ENCODE measurements at places on chromosomes 12 and 14. TPM values are rescaled to one million over a fixed set of nuclear protein-coding genes. Genes with fewer than 3 reads are reported as not detected.

- DNase-seq, result no peak
Observed at GRCh38 chr14:59679872-59680271, 103.3 kb upstream of the CCDC175 start.

DNA sequence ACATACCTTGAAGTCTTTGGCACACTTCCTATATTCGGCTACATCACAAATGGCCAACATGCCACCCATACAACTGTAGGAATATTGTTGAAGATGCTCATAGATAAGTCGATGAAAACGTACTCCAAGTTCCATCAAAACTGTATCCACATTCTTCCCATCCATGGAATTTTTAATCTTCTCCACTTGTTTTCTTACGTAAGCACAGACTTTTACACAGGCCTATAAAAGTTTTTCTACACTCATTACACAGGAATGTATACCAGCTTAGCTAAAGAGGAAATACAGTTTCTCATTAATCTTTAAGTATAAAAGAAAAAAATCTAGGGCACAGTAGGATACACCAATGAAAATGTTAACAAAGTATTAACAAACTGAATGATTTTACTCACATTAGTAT, 59.1 kb downstream of the EXOC5 start:
- no peak for DNase-seq

GRCh38 chr12:89162589-89163261, 189.6 kb downstream of the DUSP6 start:
- no peak for DNase-seq

GRCh38 chr14:105426416-105427130, 6.9 kb downstream of the MTA1 start:
- DNase-seq, result no peak

DNA sequence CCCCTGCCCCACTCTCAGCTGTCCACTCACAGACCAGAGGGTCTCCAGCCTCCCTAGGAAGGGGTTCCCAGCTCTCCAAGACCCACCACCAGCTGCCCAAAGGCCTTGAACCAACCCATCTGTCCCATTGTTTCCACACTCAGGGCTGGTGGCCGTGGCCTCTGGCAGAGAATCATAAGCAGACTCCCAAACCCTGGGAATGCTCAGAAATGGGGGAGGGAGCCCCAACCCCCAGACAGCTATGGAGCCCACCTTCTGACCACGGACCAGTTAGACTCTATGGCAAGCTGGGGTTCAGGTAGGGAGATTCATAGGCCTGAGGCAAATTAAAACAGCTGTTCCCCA, 280.0 kb downstream of the DPF3 start:
- DNase-seq, result no peak

- no peak for DNase-seq
Observed at GRCh38 chr12:12548713-12549112, 13.9 kb downstream of the DUSP16 start.

GRCh38 chr14:90400904-90401561, 4.2 kb downstream of the CALM1 start:
- no peak for DNase-seq

- peak; percentile 55 for DNase-seq
Observed at GRCh38 chr14:104437703-104438102, 141.9 kb upstream of the C14orf180 start.

DNA sequence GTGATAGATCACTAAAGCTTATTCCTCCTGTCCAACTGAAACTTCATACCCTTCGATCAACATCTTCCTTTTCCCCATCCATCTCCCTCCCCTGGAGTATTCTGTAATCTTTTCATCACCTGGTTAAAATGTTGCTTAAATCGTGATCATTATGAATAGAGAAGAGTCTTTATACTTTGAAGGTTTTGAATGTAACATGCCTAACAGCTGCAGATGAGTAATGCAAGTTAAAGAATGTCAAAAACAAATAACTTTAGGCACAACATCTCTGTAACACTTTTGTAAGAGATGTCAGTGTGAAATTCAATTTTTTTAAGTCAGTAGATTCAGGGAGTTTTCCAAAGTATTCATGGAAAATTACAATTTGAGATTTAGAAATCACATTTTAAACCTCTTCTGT, 25.0 kb downstream of the RXYLT1 start:
- DNase-seq, result no peak

- no peak for DNase-seq
Observed at GRCh38 chr12:7075518-7075917, 15.0 kb downstream of the C1S start.

- no peak for DNase-seq
Observed at GRCh38 chr14:52923902-52924575, 26.8 kb downstream of the FERMT2 start.

GRCh38 chr14:67537736-67538135, 4.6 kb downstream of the PLEKHH1 start:
- no peak for DNase-seq

- DNase-seq, result no peak
Observed at GRCh38 chr12:109877504-109878246, 2.7 kb downstream of the GLTP start.

DNA sequence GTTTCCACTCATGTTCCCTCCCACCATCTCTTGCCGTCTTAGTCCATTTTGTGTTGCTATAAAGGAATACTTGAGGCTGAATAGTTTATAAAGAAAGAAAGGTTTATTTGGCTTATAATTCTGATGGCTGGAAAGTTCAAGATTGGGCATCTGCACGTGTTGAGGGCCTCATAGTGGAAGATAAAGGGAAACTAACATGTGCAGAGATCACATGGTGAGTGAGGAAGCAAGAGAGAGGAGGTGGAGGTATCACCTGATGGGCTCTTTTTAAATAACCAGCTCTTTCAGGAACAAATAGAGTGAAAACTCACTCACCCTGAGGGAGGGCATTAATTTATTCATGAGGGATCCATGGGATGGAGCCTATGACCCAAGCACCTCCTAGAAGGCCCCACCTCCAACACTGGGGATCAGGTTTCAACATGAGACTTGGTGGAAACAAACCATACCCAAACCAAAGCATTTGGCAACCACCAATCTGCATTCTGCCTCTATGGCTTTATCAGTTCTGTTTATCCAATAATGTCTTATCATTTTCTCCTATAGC, 29.5 kb downstream of the MYO1H start:
- DNase-seq, result no peak

DNA sequence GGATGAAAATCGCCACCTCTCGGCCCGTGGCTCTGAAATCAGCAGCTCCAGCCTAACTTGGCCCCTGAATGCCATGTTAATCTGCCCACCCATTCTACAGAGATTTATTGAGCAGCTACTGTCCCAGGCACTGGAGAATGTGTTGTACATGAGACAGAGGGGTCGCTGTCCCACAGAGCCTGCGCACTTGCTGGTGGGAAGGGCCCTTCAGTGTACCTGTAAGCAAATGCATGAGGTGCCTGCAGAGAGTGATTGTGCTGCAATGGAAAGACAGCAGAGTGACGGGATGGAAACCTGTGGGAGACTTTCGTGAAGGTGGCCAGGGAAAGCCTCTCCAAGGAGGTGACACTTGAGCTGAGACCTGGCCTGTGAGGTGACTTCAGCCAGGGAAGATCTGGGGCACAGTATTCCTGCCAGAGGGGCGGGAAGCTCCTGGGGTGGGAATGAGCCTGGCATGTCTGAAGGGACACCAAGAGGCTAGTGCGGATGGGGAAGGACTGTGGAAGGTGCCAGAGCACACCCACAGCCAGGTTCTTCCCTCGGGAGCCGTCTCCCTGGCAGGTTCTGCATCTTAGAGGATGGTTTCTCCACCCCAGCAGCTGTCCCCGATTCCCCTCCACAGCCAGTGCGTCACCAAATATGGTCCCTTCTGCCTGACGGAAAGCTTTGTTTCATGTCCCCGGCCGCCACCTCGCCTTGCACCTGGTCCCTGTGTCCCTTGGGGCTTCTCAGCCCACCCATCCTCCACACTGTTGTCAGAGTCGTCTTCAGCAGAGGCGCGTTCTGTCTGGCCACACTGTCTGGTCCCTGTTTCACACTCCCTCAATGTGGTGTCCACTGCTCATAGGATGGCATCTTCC, 8.7 kb downstream of the SMIM41 start:
- peak; percentile 76 for DNase-seq

- no peak for DNase-seq
Observed at GRCh38 chr12:80195074-80195726, 95.9 kb downstream of the OTOGL start.

DNA sequence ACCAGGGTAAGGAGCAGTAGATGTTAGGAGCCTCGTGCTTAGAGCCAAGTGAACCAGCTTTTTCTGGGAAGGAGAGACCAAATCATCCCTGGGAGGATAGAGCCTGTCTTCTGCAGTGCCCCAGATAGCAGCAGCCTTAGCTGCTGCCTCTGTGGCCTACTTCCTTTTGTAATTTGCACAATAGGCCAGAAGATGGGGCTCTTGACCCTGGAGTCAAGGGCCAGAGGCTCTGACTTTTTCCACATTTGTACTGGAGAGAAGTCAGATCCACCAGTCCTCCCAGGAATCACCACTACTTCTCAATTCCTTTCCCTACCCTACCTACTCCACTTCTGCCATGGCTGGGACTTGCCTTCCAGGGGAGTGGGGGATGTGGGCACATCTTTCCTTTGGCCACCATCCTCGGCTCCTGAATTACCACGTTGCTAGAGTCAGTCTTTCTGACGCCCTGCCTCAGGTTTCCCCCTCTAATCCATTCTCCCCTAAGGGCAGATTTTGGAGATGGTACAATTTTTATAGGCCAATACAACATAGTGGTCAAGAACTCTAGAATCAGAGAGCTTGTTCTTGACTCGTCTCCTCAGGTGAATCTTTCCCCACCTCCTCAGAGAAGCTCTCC, 3.3 kb upstream of the SLC4A8 start:
- DNase-seq, result no peak

GRCh38 chr14:73777420-73777819, 63.2 kb upstream of the PNMA1 start:
- no peak for DNase-seq

DNA sequence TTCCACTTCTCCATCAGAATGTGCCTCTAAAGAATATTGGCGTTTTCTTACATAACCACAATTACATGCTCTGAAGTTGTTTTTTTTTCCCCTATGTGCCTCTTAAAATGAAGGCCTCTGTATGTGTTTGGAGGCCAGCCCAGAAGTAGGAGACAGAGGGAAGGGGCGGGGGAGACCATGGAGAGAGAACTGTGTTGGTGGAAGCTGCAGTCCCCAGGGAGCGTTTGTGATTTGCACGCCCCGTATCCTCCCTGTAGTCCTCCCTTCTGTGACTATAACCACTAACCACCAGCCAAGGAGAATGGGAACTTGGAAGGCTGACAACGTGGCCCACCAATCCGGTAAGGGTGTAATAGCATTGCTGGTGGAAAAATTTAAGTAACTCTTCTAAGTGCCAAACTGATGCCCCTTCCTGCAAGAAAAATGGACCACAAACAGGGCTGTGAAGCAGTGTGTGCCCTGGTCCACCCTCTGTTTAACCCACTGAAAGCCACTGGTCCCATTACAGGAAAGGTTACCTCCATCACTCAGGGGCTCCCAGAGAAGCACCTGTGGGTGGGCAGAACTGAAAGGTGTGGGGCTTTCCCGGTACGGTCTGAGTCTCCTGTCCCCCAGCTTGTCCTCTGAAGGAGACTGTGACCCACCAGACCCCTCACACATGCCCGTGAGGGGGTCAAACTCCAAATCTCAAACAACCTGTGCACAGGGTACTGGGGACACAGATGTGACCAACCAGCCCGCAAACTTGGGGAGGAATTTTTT, 36.8 kb downstream of the CCDC88C start:
- no peak for DNase-seq

DNA sequence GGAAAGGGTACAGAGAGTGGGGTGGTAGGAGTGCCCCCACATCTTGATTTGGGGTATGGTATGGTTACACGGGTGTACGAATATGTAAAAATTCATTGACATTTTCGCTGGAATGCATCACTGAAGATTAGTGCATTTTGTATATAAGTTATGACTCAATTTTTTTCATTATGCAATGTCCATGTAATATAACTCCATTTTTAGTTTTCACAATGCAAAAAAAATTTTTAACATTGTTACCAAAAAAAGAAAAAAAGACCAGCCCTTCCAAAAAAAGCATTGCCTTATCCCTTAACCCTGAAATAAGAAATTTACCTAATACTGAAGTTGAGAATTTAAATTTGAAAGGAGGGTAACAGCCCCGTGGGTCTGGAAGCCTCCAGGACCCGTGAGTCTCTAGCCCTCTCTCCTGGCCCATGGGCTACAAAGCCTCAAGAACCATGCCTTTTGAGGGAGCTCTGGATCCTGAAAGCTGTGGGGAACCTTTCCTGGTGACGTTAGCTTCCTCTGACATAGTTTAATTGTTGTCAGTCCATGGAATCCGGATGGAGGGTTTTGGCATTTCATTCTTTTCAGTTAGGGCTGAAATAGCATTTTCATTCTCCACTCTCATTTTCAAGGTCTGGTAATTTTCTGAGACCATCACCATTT, 55.6 kb upstream of the ACTN1 start:
- DNase-seq, result no peak

DNA sequence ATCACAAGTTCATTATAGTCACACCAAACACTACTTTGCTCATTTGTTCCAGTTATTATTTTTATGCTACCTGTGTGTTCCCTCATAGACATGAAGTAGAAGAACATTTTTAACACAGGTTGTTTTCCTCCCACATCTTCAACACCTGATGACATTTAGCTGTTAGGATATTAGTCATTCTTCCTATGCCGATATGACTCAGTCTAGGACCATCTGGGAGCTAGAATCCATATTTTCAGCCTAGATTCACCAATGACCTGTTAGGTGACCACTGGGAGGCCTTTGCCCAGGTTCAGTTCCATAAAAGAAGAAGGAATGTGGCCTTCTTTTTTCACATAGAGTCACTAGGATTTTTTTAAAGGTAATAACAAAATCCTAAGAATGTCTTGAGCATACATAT, 222.8 kb downstream of the C12orf42 start:
- DNase-seq, result no peak

DNA sequence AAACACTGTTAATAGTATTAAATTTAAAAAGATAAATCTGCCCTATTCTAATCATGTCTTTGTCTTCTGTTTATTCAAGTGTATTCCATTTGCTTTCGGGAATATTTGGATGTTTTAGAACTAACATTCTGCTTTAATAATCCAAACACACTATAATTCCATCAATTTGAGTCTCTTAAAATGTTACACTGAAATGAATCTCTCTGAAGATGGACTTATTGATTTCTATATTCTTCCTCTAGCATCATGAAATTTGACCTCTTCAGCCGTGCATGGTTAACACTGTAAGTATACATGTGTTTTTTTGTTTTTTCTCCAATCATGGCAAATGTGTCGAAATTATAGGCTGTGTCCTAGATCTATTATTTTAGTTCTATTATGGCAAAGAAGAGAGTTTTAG, 339.2 kb downstream of the ACSS3 start:
- no peak for DNase-seq

- no peak for DNase-seq
Observed at GRCh38 chr12:3565985-3566384, 75.0 kb downstream of the PRMT8 start.

- no peak for DNase-seq
Observed at GRCh38 chr12:3881281-3881950, 8.2 kb upstream of the PARP11 start.

MYF5 gene
- not detected for polyA plus RNA-seq

C12orf42 gene
- polyA plus RNA-seq, result 3.7 TPM

SERPINA10 gene
- polyA plus RNA-seq, result not detected

TEX22 gene
- polyA plus RNA-seq, result 0.59 TPM

UNC79 gene
- polyA plus RNA-seq, result 0.03 TPM

CD69 gene
- polyA plus RNA-seq, result 49.2 TPM

All from spleen (tissue), 13 donors.